Fibroblast of lung (primary cell): ENCODE measurements at places on chromosomes 16 and 17. TPM values are rescaled to one million over a fixed set of nuclear protein-coding genes. Genes with fewer than 3 reads are reported as not detected.

Gene PRKCB
- total RNA-seq = under 0.01 TPM in 1 of 2 replicates, not detected in the other

Gene SMTNL2
- total RNA-seq = 0.99 and 1.5 TPM in 2 replicates

Gene RRAD
- 41.1 and 83.7 TPM in 2 replicates for total RNA-seq

Gene GRB7
- under 0.01 and 0.77 TPM in 2 replicates for total RNA-seq

Gene METTL16
- 12.2 and 12.8 TPM in 2 replicates for total RNA-seq

Gene ACE
- total RNA-seq = 2.5 and 2.6 TPM in 2 replicates

Gene C17orf113
- 0.26 and 0.66 TPM in 2 replicates for total RNA-seq

Gene SLC13A2
- not detected in 2 replicates for total RNA-seq

Gene DNAH3
- total RNA-seq = not detected in 2 replicates

Gene CORO1A
- total RNA-seq = 0.17 and 0.26 TPM in 2 replicates

Gene CES4A
- 2.1 TPM in 2 replicates for total RNA-seq

Gene KRT27
- total RNA-seq = not detected in 2 replicates

Gene CHP2
- not detected in 2 replicates for total RNA-seq

Gene TAC4
- total RNA-seq = not detected in 2 replicates

Gene RAC3
- total RNA-seq = 5.6 and 6.6 TPM in 2 replicates

Gene CDT1
- 0.77 and 3.6 TPM in 2 replicates for total RNA-seq

Gene FOXL1
- total RNA-seq = 24.1 and 27.4 TPM in 2 replicates

Gene TOX3
- total RNA-seq = not detected in 2 replicates

Gene TMEM114
- total RNA-seq = not detected in 2 replicates

Gene OR1A1
- not detected in 2 replicates for total RNA-seq

Gene SLC12A3
- not detected in 2 replicates for total RNA-seq

Gene CCDC144A
- 11.7 and 12.3 TPM in 2 replicates for total RNA-seq

Gene NLGN2
- 5.1 and 12.1 TPM in 2 replicates for total RNA-seq

Gene TNS4
- total RNA-seq = under 0.01 TPM in 1 of 2 replicates, not detected in the other

Gene TBX6
- total RNA-seq = 0.26 and 0.33 TPM in 2 replicates

Gene CNGB1
- not detected in 2 replicates for total RNA-seq

Gene HSPB9
- not detected in 2 replicates for total RNA-seq

Gene NEK8
- 2.8 TPM in 2 replicates for total RNA-seq

Gene HBA1
- total RNA-seq = not detected in 2 replicates

Gene KRTAP9-8
- not detected in 2 replicates for total RNA-seq

Gene KRTAP4-5
- total RNA-seq = not detected in 2 replicates

Gene PALB2
- total RNA-seq = 8.1 and 9.2 TPM in 2 replicates

Gene CCL1
- total RNA-seq = not detected in 2 replicates

Gene PPP1R1B
- under 0.01 and 0.26 TPM in 2 replicates for total RNA-seq

Gene KATNB1
- total RNA-seq = 11.0 and 15.2 TPM in 2 replicates

Gene PRM1
- total RNA-seq = not detected in 2 replicates

Gene ODAD4
- 0.99 and 1.3 TPM in 2 replicates for total RNA-seq

Gene OTOA
- 0.17 TPM in 1 of 2 replicates, not detected in the other for total RNA-seq
